Activated naive CD8-positive, alpha-beta T cell treated with anti-CD3 and anti-CD28 coated beads for 36 hours (primary cell): ENCODE measurements at places on chromosomes 2 and 18. TPM values are rescaled to one million over a fixed set of nuclear protein-coding genes. Genes with fewer than 3 reads are reported as not detected.

Gene CHST9
- not detected for total RNA-seq

Gene CCDC138
- 15.0 TPM for total RNA-seq

Gene TEKT4
- total RNA-seq, result not detected

GRCh38 chr2:232465061-232465460, 9.1 kb downstream of the ALPI start:
- no peak for DNase-seq
- H3K4me1 ChIP-seq, result no peaks in the 10 kb centered on the region
- no peaks in the 10 kb centered on the region for H3K36me3 ChIP-seq

DNA sequence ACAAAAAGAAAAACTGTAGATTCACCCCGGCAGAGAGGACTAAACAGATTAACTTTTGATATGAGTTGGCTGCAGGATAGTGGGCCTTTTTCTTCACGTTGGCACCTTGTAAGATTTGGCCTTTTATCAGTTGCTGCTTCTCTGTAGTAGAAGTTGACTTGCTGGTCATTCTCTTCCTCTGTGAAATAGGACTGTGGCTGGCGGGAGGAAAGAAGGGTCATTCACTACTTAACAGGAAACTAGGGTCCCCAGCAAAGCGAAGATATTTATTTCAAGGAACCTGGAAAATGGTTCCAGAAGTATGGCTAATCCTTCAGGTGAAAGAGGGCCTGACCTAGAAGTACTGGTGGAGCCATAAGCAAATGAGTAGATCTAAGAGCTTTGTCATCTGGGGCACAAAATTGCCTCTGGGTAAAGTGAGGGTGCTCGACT, 383 bp upstream of the ATP5MC3 start:
- peaks cover 27% of the 10 kb centered on the region for H3K4me1 ChIP-seq
- H3K27ac ChIP-seq, result peak overlapping the region; percentile 97
- DNase-seq, result no peak
- no peaks in the 10 kb centered on the region for H3K27me3 ChIP-seq
- H3K36me3 ChIP-seq, result peaks cover 37% of the 10 kb centered on the region
- peak overlapping the region; percentile 96 for H3K4me3 ChIP-seq

GRCh38 chr2:102126169-102126568, 16.4 kb upstream of the IL1R1 start:
- H3K4me1 ChIP-seq, result peaks cover 11% of the 10 kb centered on the region
- no peak overlapping the region for H3K4me3 ChIP-seq
- H3K36me3 ChIP-seq, result peaks cover 4% of the 10 kb centered on the region
- no peak for DNase-seq

- H3K27ac ChIP-seq, result no peak overlapping the region
- no peaks in the 10 kb centered on the region for H3K36me3 ChIP-seq
- H3K4me1 ChIP-seq, result no peaks in the 10 kb centered on the region
Measured at GRCh38 chr2:150225030-150225429, 262.4 kb downstream of the RND3 start.

DNA sequence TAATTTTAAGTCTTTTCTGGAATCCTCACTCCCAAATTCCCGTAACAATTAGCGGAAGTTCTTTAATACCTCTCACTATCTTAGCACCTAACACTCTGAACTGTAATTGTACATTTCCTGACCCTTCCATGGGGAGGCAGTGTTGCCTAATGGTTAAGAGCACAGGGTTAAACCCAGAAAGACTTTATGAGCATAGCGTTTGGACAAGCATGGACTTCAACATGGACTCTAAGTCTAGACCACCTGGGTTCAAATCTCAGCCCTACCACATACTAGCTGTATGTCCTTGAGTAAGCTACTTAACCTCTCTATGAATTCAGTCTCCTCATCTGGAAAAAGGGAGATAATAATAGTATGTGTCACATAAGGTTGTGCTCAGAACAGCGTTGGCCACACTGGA, 13.0 kb downstream of the ANTXR1 start:
- no peak overlapping the region for H3K27ac ChIP-seq
- no peaks in the 10 kb centered on the region for H3K36me3 ChIP-seq
- DNase-seq, result peak; percentile 20
- H3K27me3 ChIP-seq, result peaks cover 23% of the 10 kb centered on the region
- H3K4me3 ChIP-seq, result no peak overlapping the region

DNA sequence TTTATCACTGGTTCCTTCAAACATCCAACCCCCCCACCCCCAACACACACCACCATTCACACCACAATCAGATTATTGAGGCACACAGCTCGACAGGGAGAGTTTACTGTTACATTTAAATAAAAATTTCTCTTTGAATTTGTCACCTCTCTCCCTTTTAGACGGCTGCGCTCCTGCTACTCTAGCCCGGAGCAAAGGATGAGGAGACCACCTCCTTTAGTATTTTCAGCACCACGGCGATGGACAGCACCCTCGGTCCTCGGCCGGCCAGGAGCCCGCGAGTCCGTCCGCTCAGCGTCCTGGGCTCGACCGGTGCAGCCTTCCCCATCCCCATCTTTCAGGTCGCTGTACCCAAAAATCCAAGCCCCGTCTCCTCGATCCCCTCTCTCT, 892 bp downstream of the CELF4 start:
- H3K4me3 ChIP-seq, result no peak overlapping the region
- peaks cover 75% of the 10 kb centered on the region for H3K27me3 ChIP-seq
- DNase-seq, result no peak
- no peak overlapping the region for H3K27ac ChIP-seq
- peaks cover 11% of the 10 kb centered on the region for H3K4me1 ChIP-seq

DNA sequence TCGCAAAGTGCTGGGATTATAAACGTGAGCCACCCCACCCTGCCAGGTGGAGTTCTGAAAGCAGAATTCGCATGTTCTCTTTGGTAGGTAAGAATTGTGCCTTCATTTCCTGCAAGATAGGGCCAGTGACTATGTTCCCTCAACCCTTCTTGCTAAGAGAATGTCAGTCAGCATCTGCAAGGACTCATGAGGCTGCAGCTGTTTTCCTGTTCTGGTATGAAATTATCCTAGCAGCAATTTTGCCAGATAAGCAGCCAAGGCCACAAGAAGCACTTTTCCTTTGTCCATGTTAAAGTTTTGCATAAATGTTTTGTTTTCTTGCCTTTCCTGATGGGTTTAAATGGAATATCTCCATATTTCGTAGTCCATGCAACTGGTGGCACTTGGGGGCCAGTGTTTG, 6.8 kb upstream of the ARHGAP28 start:
- no peaks in the 10 kb centered on the region for H3K27me3 ChIP-seq
- DNase-seq, result no peak
- H3K36me3 ChIP-seq, result no peaks in the 10 kb centered on the region
- H3K27ac ChIP-seq, result no peak overlapping the region

DNA sequence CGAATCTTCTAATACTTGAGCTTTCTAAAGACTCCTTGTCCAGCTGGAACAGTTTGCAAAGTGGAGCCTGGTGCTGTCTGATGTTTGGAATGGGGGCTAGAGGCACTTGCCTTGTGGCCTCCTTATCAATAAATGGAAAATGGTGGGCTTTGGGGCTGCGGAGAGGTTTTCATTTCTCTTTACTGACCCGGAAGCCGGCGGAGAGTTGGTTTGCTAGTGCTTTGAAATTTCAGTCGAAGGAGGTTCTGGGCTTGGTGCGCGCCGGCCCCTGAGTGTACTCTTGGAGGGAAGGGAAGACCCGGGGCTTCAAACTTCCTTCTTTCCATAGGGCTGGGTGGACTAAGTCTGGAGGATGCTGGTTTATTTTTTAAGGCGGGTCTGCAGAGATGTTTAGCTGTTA, 714 bp downstream of the RPIA start:
- peak overlapping the region; percentile 97 for H3K27ac ChIP-seq
- DNase-seq, result peak; percentile 51
- H3K27me3 ChIP-seq, result no peaks in the 10 kb centered on the region
- peaks cover 35% of the 10 kb centered on the region for H3K36me3 ChIP-seq
- H3K4me1 ChIP-seq, result peaks cover 49% of the 10 kb centered on the region
